Eye (tissue), 1 donor: ENCODE measurements at places on chromosomes 6 and 20.
A peak's percentile ranks its signal among the peaks of the same experiment; 100 is the strongest.

GRCh38 chr6:29870104-29870503 lies 42.5 kb downstream of the HLA-G start:
- DNase-seq, result no peak

DNA sequence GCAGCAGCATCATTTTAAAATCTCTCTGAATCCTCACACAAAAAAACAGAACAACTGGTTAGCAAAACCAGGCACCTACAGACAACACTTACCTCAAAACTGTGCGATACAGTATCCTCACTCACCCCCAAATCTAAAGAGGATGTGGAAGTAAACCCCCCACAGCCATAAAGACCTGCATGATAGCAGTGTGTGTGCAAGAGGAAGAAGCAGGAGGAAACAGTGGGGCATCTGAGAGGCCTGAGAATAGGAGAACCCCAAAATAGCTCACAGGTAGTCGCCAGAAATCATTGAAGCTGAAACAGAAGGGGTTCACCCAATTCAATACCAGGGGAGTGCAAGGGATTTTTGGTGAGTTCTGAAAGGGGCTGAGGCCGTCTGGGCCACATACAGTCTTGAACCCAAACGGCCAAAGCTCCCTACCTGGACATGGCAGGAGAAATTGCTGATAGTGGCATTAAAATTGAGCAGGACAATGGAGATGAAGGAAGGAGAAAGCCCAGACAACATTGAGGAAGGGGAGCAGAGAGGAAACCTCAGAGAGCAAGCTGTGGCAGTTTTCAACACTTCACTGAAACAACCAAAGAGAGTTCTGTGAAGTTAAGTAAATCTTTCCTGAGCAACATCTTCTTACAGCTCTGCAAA lies 129.7 kb downstream of the FIG4 start:
- no peak for DNase-seq

DNA sequence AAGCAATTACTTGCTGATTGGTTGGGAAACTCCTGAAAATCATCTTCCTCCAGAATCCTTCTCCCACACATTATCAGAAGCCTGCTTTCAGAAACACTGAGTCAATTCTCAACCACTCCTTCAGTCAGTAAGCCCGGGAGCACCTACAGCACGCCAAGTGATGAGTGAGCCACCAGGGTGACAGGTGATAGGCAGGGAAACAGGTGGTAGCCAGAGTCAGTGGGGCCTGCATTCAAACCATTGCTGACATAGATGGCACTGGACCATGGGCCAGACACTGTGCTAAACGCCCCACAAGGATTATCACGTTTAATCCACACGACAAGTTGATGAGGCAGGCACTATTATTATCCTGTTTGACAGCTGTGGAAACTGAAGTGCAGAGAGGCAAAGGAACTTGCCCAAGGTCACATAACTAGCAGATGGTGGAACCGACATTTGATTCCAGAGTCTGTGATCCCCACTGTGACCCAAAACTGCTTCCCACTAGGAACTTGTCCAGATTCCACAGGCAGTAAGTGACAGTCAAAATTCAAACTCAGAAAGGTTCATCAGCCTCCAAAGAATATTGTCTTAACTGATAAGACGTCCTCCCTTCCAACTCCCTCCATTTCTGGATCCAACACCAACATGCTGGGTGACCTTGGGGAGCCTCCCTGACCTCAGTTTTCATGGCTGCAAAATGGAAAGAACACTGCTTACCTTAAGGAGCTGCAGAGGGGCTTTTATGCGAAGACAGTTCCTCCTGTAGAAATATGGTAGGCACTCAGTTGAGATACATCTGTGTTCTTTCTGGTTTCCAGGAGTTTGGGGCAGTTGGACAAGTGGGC lies 23.9 kb upstream of the TOP1 start:
- peak; percentile 12 for DNase-seq

- DNase-seq, result no peak
These were observed 18.0 kb downstream of the C6orf52 start for GRCh38 chr6:10676403-10676802.

- peak; percentile 81 for DNase-seq
These were observed 843 bp upstream of the HEY2 start for GRCh38 chr6:125748406-125749172.

- DNase-seq, result no peak
These were observed 16.2 kb downstream of the BNIP5 start for GRCh38 chr6:36320475-36320874.

GRCh38 chr6:106434530-106434929 lies 74.0 kb downstream of the CRYBG1 start:
- no peak for DNase-seq

DNA sequence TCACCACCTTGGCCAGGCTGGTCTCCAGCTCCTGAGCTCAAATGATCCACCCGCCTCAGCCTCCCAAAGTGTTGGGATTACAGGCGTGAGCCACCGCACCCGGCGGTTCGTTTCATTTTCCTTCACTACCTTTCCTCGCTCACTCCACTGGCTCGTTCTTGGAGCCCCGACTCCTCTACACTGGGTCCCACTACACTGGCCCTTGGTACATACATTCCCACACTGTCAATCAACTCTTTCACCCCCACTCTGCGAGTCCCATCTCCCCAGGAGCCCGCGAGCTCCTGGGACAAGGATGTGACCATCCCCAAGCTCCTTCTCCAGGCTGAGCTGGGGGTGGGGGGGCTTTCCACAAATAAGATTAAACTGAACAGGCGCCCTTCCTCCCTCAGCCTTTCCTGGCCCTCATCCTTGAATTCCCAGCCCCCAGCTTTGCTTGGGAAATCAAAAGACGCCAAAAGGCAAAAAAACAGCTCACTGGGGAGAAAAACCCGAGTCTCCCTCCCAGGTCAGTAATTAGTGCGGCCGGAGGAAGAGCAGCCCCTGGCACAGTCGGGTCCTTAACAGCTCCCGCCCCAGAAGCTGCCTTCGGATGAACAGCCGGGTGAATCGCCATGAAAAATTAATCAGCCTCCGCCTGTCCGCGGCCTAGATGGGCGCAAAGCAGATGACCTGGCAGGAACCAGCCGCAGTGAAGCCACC lies 42.8 kb upstream of the LY86 start:
- DNase-seq, result no peak

DNA sequence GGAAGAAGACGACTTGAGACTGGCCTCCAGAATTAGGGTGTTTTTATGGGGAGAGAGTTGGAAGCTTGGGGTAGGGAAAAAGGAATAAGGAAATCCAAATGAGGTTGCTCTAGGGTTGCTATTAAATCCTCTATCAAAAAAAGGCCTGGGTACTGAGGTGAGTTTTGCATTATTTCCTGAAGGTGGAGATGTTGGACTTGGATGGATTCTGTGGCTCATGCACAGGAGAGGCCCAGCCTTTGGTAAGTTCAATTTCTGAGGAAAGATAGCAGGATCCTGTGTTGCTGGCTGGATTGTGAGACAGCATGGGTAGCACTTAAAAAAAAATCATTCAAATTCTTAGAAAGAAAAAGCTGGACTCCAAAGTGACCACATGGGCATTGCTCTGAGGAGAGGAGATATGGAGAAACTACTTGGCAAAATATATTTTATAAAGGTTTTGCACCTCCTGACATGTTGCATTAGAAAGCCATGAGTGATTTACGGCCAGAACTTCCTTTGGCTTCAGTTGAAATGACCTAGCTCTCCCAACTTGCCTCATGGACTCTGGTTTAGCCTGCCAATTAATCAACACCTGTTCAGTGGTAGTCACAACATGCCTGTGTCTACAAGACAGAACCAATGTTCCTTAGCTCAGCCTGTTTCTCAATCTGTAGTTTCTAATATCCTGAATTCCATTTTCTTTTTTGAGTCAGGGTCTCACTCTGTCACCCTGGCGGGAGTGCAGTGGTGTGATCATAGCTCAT lies 152.1 kb upstream of the RALGAPA2 start:
- DNase-seq, result peak; percentile 78

DNA sequence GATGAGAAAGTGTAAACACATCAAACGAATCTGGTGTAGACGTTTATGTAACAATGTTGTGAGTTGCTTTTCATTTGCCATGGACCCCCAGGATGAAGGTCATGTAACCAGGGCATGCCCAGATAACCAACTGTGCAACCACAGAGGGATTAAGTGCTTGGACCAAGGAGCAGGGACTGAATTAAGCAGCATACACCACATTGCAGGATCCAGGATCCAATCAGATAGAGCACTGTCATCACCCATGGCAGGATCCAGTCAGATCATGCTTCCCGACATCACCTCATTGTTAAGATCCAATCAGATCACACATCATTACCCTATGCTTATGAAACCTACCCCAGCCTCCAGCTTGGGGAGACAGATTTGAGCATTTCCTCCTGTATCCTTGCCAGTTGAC lies 74.3 kb upstream of the RCAN2 start:
- DNase-seq, result no peak

GRCh38 chr20:24735263-24735662 lies 213.8 kb upstream of the CST7 start:
- DNase-seq, result no peak

- no peak for DNase-seq
These were observed 247.5 kb upstream of the SUPT3H start for GRCh38 chr6:45625191-45625664.

DNA sequence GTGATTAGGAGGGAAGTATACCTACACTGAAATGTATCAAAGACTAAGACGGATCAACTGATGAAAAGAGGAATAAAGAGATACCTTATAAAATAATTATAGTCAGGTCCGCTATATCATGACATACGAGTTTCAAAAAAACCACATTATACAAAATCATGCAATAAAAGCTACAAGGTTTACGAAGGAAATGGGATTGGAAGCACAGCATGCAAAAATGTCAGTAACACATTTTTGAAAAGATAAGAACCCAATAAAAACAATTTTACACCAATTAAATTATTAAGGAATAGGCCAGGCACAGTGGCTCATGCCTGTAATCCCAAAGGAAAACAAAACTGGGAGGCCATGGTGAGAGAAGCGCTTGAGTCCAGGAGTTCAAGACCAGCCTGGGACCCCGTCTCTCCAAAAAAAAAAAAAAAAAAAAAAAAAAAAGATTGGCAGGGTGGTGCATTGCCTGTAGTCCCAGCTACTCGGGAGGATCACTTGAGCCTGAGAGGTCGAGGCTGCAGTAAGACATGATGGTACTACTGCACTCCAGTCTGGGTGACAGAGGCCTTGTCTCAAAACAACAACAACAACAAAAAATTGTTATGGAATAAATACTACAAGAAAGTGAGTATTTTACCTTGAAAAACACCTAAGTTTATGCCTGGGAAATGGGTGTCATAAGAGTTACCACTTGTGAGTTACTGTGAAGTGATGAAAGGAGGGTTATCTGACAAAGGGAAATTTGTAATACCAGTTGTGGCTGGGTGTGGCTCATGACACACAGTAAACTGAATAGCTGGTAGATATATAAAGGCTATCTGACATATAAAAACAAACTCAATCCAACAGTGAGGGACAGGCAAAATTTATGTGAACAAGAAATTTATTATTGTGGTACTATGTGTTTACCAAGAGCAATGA lies 45.2 kb downstream of the RANBP9 start:
- no peak for DNase-seq

- no peak for DNase-seq
These were observed 114.4 kb upstream of the MAP3K7 start for GRCh38 chr6:90701146-90701781.
